ENCODE measurements at places on chromosomes 7 and 10.

DNA sequence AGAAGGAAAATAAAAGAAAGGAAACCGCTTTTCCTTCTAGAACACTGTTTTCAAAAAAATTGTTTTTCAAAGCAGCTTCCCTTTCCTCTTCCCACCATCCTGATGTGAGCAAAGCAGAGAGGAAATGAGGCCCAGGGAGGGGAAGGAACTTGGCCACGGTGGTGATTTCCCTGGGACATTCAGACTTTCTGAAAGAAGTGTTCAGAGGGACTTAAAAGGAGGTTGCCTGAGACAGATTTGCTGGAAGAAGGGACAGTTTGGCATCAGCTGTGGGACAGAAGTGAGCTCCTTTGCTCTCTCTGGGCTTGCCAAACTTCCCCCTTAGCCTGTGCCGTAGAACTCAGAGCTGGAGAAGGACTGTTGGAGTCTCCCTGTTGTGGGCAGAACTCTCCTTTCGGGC lies 30.3 kb downstream of the ADCYAP1R1 start:
- DNase-seq: no peak

GRCh38 chr10:3661271-3661670 lies 123.7 kb downstream of the KLF6 start:
- DNase-seq: no peak

GRCh38 chr7:75702515-75702914 lies 36.2 kb downstream of the HIP1 start:
- no peak for DNase-seq

DNA sequence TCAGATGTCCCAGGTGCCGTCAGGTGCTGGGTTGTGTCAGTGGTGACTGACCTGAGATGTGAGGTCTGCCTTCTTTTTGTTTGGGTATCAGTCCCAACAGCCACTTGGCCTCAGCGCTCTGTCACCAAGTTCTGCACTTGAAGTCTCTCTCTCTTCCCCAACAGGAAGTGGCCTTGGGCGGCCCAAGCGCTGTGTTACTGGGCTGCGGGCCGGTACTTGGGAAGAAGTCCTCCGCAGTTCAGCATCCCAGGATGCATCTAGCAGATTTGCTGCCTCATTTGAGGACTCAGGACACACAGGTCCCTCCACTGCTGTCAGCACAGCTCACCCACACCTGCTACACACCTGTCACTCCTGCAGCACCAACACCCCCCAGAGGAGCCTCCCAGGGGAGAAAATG lies 40.1 kb downstream of the LYZL2 start:
- DNase-seq: no peak

DNA sequence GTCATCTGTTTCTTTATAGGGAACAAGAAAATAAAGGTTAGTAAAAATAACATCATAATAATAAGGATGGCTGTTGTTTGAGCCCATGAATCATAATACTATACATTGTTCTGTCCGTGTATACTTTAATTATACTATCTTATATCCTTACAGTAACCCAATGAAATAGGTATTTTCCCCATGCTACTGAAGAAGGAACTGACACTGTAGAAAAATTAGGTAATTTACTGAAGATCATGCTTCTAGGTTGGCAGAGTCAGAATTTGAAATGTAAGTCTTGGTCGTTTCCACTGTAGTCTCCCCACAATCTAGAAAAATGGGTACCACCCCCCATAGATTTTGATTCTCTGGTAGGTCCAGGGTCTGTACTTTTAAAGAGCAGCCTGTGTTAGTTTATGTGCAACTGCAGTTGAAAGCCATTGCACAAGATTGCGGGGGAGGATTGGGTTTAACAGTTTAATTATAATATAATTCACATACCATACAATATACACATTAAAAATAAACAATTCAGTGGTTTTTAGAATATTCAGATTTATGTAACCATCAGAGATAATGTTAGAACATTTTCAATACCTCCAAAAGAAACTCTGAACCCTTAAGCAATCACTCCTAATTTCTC lies 47.7 kb downstream of the SHOC2 start:
- DNase-seq: no peak

GRCh38 chr7:144474800-144475615 lies 71.5 kb upstream of the NOBOX start:
- DNase-seq: no peak

DNA sequence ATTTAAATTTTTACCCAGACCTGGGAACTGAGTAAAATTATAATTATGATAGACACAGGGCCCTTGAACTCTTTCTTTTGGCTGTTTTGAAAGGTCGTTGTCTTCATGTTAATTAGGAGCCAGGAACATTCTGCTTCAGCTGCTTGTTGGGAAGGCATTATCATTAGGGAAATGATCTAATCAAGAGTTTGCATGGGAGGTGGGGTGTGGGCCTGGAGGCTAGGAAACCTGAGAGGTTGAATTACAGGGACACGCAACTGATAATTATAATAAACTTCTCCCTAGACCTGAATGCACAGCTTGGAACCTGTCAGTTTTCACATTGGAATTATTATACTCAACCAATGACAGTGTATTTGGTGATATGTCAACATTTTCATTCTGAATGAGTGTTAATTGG lies 237.7 kb downstream of the CACNB2 start:
- DNase-seq: no peak

DNA sequence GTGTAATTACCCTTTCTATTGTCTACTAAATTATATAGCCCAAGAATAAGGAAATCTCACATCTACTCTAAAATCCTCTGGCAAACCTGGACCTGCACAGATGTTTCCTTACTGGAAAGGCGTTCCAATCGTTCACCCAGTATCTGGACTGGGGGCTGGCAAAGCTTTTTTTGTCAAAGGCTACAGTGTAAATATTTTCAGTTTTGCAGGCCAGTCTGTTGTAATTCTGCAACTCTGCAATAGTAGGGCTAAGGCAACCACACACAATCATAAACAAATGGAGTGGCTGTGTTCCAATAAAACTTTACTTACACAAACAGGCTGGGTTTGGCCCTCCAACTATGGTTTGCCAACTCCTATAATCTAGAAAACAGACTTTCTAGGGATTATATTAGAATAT lies 56.2 kb downstream of the GLI3 start:
- DNase-seq: no peak

DNA sequence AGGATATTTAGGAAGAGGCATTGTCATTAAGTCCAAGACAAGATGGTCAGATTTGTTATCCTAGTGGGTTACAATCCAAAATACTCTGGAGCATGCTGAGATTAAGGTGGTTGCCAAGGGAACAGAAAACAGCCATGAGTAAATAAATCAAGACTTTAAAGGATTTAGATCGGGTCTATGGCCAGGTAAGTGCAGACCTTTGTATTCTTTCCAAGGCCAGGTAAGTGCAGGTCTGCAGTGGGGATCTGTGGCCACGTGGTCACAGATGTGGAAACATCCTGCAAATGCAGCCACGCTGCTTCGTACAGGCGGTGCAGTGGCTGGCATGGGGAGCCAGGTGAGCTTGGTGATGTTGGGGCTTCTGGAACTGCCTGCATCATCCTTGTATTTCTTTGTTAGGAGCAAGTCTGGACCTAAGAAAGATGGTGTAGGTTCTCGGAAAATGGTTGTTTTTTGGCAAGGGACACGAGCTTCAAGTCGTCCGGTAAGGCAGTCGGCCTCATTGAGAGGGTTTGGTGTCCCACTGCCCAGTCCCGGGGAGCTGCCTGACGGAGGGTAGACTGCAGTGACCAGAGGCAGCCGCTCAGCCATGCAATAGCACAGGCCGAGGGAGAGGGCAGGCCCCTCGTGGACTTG lies 21.8 kb downstream of the ZNF775 start:
- no peak for DNase-seq

DNA sequence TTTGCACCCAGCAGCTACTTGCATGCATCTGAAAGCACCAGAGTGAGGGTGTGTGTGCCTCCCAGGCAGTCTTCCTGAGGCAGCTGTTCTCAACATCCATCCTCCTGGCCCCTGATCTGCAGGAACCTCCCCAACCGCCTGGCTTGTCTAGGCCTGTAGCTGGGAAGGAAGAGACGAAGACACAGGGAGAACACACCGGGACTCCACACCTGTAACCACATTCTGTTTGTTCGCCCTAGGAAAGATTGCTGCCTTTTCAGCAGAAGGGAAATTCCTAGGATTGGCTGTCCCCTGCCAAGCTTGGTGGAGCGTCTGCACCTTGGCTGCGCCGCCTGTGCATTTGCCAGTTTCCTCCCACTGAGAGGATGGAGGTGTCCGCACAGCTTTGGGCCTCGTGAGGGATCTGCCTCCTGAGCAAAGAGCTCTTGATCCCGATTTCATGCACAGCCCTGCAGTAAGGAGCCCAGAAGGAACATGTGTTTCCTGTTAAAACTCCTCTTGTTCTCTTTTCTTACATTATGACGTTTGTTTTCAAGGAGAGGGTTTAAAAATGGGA lies 154.6 kb downstream of the TPST1 start:
- DNase-seq: no peak

GRCh38 chr7:44224080-44224973 lies 23.5 kb downstream of the YKT6 start:
- no peak for DNase-seq

DNA sequence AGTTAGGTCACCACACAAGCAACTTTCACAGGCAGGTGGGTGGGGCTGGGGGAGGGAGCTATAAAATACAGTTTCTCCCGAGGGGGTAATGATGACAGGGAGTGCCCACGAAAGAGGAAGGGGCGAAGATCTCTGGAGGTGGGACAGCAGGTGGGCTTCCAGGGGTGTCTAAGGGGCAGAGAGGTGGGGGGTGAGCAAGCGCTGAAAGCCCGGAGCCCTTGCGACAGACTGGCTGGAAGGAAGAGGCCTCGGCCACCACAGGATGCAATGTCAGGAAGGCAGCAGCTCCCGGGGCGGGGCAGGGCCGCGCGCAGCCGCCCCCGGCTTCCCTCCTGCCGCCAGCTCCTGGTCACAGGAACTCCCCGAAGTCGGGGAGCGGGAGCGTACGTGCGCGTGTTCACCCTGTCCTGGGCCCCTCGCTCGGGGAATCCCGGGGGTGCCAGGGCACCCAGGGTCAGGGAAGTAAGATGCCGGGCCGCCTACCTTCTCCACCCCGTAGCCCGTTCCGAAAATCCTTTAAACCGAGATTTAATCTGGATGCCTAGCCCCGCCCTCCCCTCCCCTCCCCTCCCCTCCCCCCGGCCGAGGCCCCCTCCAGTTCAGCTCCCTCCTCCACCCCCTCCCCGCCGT lies 105.2 kb upstream of the PPIF start:
- DNase-seq: peak; percentile 82

GRCh38 chr10:30510184-30510931 lies 76.4 kb downstream of the MAP3K8 start:
- peak; percentile 68 for DNase-seq

GRCh38 chr7:121623130-121623872 lies 227.2 kb upstream of the FAM3C start:
- no peak for DNase-seq

DNA sequence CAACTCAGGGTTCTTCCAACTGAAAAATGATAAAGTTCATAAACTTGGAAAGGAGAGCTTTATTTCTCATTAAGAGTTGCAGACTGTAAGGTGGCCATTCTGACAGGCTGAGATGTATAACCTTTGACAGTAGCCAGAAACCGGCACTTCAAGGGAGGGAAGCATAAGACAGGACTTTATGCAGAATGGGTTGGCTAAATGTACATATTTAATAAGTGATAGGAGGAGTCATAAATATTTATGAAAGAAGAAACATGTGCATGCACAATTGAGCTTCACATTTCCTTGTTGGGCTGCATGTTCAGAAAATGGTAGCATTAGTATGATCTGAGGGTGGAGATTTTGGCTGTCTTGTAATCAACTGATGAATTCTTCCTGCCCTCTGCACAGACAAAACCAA lies 57.1 kb upstream of the ICA1 start:
- no peak for DNase-seq

GRCh38 chr10:64379898-64380297 lies 858.7 kb downstream of the REEP3 start:
- DNase-seq: no peak

GRCh38 chr10:13743963-13744362 lies 157.2 kb downstream of the PRPF18 start:
- no peak for DNase-seq
